Stimulated activated CD8-positive, alpha-beta memory T cell treated with anti-CD3 and anti-CD28 coated beads, Interleukin-2, amount 100 ng/mL, for 1 hour (primary cell): ENCODE measurements at places on chromosomes 16 and 17.
A peak's percentile ranks its signal among the peaks of the same experiment; 100 is the strongest.

GRCh38 chr16:16989368-16989767, 481.4 kb downstream of the XYLT1 start:
- no peak for DNase-seq

- DNase-seq, result no peak
Measured at GRCh38 chr17:59365383-59365981, 34.0 kb downstream of the YPEL2 start.

DNA sequence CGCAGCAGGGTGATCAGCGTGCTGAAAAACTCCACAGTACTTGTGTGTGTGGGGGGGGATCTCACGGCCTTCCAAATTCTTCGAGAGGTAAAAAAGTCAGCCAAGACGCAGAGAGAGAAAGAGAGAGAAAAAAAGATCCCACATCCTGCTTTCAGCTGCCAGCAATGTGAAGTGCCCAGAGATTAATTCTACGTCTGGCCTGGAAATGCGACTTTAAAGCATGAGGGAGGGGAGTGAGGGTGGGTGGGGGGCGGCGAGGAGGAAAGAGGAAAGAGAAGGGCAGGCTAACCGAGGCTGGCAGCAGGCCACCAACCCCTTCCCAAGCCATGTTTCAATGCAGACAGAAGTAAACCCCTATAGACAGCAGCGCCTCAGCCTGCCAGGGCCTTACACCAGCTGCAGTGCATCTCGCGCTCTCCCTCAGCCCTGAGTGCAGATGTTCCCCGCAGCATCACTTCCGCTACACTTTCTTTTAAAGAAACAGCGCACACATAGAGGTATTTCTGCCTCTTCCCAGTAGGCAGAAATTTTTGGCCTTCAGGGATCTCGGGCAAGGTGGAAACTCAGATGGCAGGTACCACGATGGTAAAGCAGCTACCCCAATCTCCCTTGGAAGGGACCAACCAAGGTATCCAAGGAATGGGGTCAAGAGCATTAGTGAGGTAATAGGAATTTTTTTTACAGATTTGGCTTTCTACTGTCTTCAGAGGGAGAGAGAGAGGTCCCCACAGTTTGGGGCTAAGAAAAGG, 87.8 kb downstream of the SMG6 start:
- peak; percentile 31 for DNase-seq

DNA sequence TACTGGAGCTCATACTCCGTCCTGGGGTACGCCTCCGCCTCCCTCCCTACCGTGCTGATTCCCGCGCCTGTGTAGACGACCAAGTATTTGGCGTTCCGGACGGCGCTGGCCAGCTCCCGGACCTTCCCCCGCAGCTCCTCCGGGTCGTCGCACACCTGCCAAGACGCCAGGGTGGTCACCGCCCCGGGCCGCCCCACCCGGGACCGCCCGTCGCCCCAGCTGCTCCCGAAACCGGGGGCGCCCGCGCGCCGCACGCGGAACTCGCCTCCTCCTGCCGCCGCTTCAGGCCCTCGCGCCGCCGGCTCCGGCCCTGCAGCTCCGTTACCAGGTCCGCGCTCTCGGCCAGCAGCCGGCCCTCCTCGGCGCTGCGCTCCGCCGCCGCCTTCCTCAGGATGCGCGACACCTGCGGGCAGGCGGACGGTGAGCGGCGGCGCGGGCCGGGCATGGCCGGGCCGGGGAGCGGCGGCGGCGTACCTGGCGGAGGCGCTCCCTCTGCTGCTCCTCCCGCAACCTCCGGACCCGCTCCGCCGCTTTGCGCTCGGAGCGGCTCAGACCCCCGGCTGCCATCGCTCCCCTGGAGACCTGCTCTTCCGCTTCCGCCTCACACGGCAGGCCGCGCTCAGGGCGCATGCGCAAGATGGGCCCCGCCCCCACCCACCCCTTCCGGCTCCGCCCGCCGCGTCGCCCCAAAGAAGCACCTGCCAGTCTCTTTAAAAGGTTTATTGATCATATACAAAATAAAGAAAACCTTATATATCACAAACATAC, at the start of gene SIRT7:
TSS of gene SIRT7 (minus strand) at position 612 of the 768 bp plus-strand sequence. CDS start at position 567, 45 bp downstream.
- peak; percentile 73 for DNase-seq

- no peak for DNase-seq
Measured at GRCh38 chr17:52140601-52141000, 17.9 kb downstream of the CA10 start.

DNA sequence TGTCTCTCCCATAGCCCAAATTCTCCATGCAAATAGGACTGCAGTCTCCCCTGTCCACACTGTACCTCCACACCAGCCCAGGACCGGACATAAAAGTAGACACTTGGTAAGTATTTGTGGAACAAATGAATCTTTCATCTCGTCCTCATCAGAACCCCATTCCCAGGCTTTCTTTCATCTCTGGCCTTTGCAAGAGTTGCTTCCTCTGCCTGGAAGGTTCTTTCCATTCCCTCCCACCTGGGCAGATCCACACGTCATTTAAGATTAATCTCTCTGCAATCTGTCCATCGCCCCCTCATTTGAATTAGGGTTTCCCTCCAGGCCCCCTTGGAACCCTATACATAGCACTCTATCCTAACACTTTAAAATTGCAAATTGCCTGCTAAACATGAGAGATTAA, 3.9 kb upstream of the NXPH3 start:
- no peak for DNase-seq

- no peak for DNase-seq
Measured at GRCh38 chr17:79702550-79703236, 28.1 kb upstream of the ENPP7 start.

DNA sequence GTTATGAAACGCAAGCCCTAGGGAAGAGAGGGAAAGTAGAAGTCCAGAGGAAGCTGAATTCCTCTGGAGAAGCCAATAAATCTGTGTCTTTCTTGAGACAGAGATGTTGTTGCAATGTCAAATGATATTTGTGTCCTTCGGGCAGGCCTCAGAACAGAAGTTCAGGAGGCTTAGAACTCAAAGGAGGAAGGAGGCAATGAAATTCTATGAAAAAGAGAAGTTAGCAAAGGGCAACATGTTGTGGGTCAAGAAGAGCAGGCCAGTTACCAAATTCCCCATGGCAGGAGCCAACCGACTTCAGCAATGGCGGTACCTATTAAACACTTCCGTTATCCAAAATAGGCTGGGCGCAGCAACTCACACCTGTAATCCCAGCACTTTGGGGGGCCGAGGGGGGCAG, 109.0 kb upstream of the DHX40 start:
- no peak for DNase-seq

- DNase-seq, result no peak
Measured at GRCh38 chr17:74960570-74961342, 11.8 kb downstream of the HID1 start.

DNA sequence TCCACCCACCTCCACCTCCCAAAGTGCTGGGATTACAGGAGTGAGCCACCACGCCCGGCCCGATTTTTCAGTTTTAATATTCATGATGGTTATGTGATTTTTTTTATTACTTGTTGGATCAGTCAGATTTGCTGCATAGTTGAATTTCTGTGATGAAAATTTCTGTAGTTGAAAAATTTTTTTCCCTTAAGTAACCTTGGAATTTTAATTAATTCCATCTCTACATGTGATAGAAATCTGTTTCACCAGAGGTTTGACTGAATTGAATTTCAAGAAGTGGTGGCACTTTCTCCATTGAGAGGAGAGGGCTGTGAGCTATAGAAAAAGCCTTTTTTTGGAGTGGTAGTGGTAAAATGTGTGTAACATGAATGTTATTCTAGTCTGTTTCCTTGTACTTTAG, 24.7 kb downstream of the WIPF2 start:
- no peak for DNase-seq
